Prostate gland (tissue), 2 donors: ENCODE measurements at places on chromosomes 6 and 20. TPM values are rescaled to one million over a fixed set of nuclear protein-coding genes. Genes with fewer than 3 reads are reported as not detected.

The CALHM4 gene
- total RNA-seq, result not detected

The OR12D3 gene
- total RNA-seq, result not detected

The EDN3 gene
- 8.2 TPM for total RNA-seq

The PRICKLE4 gene
- 11.6 TPM for total RNA-seq

The SPATS1 gene
- not detected for total RNA-seq
